ENCODE measurements at places on chromosomes 4 and X.

DNA sequence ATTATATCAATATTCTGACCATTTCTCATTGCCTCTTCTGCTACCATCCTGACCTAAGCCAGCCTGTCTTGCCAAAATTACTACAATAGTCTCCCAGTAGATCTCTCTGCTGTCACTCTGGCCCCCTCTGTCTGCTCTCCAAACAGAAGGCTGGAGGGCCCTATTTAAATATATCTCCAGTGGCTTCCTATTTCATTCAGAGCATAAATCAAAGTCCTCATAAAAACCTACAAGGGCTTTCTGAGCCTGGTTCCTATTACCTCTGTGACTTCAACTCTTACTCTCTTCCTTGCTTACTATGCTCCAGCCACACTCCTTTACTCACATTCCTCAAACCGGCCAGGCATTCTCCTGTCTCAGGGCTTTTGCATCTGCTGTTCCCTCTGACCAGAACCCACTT is 19.0 kb downstream of the IGSF1 start:
- no peak for DNase-seq

DNA sequence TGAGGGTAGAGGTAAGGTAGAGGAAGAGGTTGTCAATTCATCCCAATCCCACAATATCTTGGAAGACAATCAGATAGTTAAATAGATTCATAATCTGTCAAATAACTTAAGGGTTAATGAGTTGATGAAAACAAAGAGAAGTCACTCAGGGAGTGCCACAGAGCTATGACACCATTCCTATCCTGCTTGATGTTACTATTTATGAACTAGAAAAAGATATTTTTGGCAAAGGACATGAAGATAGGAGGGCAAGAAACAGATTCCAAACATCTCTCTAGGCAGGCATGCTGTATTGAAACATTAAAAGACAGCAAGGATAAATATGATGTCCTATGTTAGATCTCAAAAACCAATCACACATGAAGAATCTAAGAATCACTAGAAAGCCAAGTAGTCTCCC is 3.5 kb upstream of the SRPX start:
- no peak for DNase-seq

- peak; percentile 37 for DNase-seq
Observed at GRCh38 chr4:115058533-115058932, 54.9 kb downstream of the NDST4 start.

DNA sequence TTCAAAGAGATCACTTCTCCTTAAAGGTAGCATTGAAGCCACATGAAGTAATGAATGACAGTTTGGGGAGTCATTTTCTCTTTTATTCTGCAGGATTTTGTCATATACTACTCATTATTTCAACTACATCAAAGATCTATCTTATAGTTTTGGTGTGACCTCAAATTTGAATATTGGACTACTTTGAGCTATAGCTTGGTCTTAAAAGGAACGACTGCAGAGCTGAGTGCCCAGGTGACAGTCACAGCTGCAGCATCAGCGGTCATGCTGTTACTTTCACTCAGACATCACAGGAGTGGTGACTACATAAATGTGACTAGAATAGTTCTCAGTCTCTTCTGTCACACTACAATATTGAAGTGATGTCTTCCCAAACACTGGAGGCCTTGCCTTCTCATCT is 10.7 kb upstream of the SPCS3 start:
- DNase-seq = peak; percentile 90

- DNase-seq = no peak
Observed at GRCh38 chr4:184392748-184393559, 81.4 kb downstream of the IRF2 start.

DNA sequence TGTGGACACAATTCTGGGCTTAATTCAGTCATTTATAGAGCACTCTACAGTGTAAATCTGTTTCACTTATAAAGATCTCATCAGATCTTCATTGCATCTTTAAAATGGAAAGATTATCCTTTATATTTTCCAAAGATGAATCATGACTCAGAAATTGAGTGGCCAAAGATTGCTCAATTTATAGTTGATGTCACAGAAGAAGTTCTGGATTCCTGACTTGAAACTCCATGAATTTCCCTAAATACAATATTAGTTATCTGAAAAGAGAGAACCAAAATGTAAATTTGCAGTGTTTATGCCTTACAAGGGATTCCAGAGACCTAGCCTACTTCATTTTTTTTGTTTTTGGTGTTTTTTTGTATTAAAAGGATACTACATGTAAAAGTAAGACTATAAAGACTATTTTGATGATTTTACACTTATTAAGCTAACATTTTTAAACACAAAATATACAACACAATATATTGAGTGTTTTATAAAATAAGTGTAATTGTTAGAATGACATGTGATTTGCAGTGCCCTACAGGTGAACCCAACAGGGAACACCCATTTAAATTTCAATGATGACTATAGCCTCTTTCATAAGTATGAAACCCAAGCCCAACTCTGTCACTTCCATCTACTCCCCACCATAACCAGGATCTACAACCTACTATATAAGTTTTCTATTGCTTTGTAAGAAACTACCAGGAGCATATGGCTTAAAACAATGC is 183.5 kb downstream of the PCDH7 start:
- no peak for DNase-seq
